Stimulated activated CD8-positive, alpha-beta memory T cell treated with anti-CD3 and anti-CD28 coated beads, Interleukin-12 subunit alpha, Interleukin-12 subunit beta, amount 100 ng/mL, for 1 hour (primary cell): ENCODE measurements at places on chromosomes 12 and 14.

GRCh38 chr12:127126260-127126628 is 1140.7 kb upstream of the TMEM132C start:
- no peak for DNase-seq

DNA sequence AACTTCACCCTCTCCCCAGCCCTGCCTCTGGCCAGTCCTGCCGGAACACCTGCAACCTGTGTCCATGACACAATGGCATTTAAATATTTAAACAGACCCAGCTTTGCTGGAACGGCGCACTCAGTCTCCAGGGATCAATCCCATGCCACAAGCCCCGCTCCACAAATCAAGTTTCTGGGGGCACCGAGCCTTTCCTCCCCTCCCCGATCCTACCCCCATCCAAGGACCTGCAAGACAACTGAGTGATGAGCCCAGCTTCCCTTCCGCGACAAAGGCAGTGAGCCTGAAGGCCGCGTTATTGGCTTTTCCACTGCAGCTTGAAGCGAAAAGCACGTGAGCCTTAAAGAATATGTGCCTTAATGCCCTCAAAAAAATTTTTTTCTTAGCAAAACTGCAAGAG is 185.7 kb downstream of the DPF3 start:
- DNase-seq: no peak

GRCh38 chr12:111268738-111269572 is 99.9 kb downstream of the PHETA1 start:
- DNase-seq: no peak

DNA sequence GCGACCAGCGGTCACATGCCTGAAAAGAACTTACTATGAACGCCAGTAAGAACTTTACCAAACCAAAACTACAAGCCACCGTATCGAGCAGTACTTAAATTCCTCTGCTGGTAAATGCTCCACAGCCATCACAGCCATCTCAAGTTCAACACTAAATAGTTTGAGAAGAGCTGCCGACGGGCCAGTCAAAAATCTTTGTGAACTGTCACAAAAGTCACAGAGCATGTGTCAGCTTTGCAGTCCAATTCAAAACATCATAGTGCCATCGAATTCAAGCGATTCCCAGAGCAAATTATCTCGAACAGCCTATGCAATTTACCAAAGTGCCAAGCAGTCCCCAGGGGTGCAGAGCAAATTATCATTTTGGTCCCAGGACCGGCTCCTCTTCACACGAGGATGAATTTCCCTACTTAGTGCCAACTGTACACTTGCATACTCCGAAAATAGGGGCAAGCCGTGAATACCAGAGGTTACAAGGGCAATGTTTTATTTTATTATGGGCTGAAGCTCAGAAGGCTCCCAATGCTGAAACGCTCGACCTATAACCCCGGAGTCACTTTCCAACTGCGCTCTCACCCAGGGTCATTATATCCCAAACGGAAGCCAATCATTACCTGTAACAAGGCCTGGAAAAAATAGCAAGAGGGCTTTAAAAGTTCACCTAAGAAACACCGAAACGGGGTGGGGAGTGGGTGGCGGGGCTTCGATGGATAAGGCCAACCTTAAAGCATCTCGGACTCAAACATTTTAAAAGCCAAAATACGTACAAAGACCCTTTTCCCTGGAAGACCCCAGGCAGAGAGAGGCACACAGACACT is 1.1 kb downstream of the LRP6 start:
- DNase-seq: no peak

DNA sequence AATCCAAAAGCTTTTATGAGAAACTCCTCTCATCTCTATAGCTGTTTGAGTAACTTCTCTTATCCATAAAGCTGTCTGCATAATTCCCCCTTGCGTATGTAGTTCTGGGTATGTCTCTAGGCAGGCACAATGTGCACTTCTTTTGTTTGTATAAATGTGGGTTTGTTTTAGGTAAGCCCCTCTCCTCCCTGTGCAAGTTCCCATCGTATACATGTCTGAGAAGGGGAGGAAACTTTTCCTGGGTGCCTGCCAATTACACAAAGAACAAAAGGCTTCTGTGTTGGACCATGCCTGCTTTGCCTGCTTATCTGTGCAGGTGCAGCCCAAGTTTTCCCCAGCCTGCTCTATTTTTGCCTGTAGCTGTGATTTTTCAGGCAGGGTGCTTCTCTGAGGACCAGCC is 96.7 kb downstream of the CCER1 start:
- DNase-seq: no peak

GRCh38 chr12:96078231-96079135 is 43.1 kb upstream of the LTA4H start:
- no peak for DNase-seq

- DNase-seq: no peak
These were observed 92.2 kb downstream of the FLRT2 start for GRCh38 chr14:85622106-85622505.

DNA sequence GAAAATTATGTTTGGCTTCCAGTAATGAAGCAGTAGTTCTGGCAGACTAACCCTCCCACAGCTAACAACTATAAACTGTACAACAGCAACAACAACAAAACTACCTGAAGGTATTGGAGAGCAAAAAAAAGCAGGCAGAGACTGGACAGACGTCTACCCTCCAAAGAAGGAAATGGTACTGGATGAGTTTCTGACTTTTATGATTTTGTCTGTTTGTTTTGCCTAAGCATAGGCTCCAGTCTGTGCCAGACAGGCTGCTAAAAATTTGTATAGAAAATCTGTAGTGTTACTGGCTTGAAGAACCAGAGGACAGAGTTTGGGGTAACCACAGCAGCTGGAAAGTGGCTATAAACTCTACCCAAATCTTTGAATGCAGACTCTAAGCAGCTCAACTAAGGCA is 131.3 kb downstream of the SLC25A47 start:
- DNase-seq: no peak

DNA sequence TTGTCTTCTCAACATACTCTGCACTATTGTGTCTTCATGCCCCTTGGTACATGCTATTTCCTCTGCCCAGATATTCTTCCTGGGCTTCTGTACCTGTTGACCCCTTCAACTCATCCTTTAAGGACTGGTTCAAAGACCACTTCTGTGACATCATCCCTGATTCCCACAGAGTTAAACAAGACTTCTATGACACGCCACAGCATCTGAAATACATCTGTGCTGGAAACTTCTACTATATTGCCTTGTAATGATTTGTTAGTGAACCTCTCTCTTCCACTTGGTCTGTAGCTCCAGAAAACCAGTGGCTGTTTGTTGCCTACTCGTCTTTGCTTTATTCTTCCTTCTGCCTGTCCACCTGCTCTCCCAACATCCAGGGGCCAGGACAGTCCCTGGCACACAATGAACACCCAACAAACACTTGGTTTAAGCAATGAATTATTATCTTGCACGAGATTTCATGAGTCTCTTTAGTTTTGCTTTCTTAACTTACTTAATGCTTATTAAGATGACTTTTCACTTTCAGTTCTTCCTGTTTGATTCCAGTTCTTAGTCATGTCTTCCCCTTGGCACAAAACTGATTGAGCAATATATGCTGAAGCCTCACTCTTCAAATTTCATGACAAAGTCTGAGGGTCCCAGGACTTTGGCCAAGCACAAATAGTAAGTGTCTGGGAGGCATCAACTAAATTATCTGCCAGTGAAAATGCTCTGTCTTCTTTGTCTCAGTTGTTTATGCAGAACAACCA is 485.9 kb downstream of the APAF1 start:
- no peak for DNase-seq

- no peak for DNase-seq
These were observed 105.6 kb downstream of the DPF3 start for GRCh38 chr14:72788255-72788654.

GRCh38 chr12:52704464-52704863 is 1.1 kb upstream of the KRT77 start:
- no peak for DNase-seq

DNA sequence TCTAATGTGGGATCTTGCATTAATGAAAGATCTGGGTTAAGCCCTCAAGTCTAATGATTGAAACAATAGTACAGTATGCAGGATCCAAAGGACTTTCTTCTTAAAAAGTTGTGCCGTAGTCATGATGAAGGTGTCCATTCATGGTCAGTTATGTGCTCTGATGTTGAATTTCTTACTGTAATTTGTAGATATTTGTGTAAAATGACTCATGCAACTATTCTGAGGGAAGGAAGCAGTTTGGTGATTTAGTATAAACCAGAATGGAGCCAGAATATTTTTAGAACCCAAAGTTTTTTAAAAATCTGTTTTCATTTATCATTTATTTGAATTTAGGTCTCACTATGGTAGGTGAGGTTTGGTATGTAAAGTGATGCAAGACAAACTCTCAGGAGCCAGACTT is 151.2 kb downstream of the AKAP6 start:
- no peak for DNase-seq

DNA sequence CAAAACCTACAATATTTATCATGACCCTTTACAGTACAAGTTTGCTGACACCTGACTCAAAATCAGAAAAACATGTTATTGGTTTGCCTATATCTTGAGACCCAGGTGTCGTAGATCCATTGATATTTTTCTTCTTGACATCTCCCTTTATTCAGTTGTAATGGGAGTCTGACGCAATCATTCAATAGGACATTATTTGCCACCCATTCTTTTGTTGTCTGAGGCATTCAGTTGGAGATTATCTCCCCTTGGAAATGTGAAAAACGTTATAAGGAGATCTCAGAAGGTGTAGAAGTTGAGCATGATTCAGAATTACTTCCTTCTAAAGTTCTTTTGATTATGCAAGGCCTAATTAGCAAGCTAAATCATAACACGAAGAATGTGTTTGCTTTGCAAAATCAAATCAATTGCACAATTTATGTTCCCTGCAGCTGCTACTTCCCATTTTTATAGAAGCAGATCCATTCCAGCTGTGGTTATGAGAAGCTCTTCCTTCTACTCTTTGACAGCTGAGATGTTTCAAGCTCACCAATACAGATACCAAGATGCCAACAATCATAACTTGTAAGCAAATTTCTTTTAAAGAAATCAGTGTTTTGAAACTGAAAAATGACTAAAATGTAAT is 228.2 kb upstream of the SYT1 start:
- DNase-seq: no peak

DNA sequence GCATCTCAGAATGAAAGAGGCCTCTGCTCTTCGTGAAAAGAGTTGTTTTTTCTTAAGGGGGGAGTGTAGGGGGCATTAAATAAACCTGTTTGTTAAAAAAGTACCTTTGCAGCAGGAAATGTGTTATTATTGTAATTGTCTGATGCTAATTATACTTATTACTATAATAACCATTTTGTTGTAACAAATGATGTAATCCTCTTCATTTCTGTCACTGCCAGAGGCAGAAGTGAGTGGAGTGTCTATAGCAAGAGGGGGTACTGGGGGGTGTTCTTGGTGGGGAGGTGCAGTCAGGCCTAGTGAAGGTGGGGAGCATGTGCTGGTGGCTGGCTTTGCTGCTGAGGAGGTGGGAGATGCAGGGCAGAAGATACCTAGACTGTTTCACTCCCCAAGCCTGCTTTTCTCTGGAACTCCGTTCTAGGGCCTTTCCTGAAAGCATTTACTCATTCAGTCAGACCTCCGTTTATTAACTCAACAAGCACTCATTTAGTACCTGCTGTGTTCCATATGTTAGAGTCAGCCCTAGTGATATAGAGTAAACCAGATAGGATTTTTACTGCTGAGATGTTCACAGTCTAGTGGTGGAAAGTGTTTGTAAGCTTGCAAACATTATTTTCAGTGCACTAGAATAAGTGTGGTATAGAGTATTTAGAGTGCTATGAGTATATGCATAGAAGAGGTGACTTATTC is 77.5 kb upstream of the CISTR start:
- DNase-seq: no peak

GRCh38 chr12:2959505-2960389 is 550 bp downstream of the TEAD4 start:
- DNase-seq: no peak

DNA sequence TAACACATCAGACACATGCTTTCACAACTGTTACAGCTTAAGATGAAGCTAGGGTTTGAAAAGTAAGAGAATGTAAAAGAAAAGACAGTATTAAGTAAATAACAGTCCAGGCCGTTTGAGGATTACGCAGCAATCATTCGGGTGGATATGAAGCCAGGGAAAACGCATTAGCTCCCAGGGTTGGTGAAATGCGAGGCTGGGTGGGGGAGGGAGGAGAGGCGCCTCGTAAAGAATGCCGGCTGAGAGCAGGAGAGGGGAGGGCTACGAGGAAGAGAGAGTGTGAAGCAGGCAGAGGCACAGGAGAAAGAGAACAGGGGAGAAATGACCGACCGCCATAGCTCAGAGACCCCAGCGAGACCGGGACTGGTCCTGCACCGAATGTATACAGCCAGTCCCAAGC is 73.0 kb downstream of the IQSEC3 start:
- DNase-seq: no peak

GRCh38 chr12:4899364-4899763 is 10.3 kb upstream of the KCNA1 start:
- DNase-seq: no peak

- DNase-seq: no peak
These were observed 152.0 kb upstream of the AEBP2 start for GRCh38 chr12:19287302-19287701.

DNA sequence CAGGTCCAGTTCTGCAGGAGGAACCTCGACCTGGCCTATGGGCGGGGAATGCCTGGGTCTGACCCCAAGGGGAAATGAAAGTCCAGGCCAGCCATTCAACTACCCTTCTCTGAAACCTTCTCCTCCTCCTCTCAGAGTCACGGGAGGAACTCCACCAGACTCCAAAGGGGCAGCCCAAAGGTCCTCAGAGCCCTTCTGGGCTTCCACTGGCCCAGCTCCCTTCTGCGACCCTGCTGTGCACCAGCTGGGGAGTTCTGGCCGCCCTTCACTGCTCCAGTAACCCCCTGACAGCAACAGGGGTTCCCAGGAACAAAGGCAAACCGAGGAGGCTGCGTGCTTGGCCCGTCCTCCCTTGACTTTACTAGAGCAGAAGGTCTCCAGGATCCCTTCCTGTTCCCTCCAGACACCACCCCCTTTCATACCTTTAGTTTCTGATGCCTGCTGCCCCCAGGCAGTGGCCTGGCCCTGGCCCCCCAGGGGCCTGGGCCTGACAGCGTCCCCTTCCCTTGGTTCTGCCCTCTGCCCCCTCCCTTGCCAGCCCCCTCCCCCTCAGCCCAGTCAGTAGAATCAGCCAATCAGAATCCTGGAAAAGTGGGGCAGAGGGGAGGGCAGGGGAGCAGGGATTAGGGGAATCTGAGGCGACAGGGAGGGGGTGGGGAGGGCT is 850 bp upstream of the ZNF385A start:
- no peak for DNase-seq

DNA sequence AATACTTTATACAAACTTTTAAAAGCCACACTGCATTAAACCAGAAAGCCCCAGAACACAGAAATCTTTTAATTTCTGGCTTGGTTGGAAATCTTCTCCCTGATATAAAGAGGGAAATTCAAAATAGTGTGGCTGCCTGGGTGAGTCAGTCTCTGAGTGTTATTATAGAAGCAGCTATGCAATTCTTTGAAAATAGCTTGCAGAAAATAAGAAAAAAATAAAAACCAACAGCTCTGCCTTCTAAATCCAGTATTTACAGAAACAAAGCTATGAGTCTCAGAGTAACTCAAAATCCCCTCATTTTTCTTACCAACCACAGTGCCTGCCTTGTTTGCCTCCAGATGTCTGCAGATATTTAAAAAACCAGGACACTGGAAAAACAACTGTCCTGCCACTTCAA is 68.6 kb upstream of the FERMT2 start:
- DNase-seq: no peak

GRCh38 chr12:26666286-26666685 is 166.7 kb downstream of the ITPR2 start:
- no peak for DNase-seq
